Psoas muscle (tissue), 8 donors: ENCODE measurements at places on chromosomes 16 and 17. TPM values are rescaled to one million over a fixed set of nuclear protein-coding genes. Genes with fewer than 3 reads are reported as not detected.

- no peak for DNase-seq
Observed at GRCh38 chr16:14071576-14072271, 605 bp downstream of the MRTFB start.

- no peak for DNase-seq
Observed at GRCh38 chr17:31269578-31269983, 27.5 kb downstream of the OMG start.

- DNase-seq = no peak
Observed at GRCh38 chr16:87949071-87949744, 2.0 kb upstream of the BANP start.

GRCh38 chr16:49075709-49076108 lies 205.9 kb downstream of the CBLN1 start:
- no peak for DNase-seq

GRCh38 chr16:22624038-22624799 lies 113.5 kb downstream of the NPIPB5 start:
- no peak for DNase-seq

GRCh38 chr17:15648386-15648785 lies 28.9 kb upstream of the FBXW10B start:
- no peak for DNase-seq

DNA sequence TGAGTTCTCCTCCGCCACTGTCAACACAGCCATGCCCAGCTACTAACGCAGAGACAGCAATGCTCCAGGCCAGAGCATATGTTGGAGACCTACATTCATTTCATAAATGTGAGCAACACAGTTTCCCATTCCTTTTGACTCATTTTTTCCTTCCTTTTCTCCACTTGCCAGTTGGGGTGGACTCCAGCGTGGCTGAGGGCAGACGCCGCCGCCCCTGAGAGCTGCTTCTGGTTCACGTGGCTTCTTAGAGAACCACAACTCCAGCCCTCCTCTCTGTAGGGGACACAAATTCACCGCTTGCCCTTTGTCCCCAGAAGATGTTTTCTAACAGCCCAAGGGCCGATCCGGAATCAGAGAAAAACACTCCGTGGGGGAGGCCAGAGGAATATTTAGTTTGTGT lies 45.8 kb upstream of the ZCCHC14 start:
- DNase-seq = no peak

GRCh38 chr16:68973611-68974120 lies 130.3 kb downstream of the TANGO6 start:
- no peak for DNase-seq

Gene EVPLL
- total RNA-seq = not detected

DNA sequence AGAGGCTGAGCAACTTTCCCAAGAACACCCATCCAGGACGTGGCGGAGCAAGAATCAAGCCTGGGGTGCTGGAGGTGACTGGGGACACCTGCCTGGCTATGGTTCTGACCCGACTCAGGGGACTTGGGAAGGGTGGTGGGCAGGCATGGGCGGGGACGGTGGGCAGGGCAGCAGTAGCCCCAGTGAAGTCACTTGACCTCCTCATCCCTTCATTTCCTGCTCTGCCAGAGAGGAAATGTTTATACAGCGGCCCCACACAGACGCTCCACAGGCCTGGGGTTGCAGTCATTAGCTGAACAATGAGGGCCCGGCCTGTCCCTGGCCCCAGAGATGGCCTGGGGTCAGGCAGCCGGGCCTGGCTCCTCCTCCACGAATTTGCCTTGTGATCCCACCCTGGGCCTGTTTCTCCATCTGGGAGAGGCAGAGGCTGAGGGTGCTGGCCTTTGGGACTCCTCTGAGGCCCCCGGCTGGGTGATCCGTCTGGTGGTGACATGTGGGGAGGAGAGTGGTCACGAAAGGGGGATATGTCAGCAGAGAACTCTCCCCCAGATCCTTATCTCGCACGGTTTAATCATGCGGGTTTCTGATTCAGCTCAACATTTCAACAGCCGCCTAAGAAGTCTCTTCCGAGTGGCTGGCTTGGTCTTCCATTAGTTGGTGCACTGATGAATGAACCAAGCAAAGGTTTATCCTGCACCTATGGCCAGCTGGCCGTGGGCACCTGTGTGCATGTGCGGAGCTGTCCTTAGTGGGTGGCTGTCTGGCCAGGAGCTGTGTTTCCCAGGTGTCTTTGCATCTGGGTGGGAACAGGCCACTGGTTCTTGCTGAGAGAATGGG lies 175.9 kb downstream of the IRF8 start:
- DNase-seq = no peak

DNA sequence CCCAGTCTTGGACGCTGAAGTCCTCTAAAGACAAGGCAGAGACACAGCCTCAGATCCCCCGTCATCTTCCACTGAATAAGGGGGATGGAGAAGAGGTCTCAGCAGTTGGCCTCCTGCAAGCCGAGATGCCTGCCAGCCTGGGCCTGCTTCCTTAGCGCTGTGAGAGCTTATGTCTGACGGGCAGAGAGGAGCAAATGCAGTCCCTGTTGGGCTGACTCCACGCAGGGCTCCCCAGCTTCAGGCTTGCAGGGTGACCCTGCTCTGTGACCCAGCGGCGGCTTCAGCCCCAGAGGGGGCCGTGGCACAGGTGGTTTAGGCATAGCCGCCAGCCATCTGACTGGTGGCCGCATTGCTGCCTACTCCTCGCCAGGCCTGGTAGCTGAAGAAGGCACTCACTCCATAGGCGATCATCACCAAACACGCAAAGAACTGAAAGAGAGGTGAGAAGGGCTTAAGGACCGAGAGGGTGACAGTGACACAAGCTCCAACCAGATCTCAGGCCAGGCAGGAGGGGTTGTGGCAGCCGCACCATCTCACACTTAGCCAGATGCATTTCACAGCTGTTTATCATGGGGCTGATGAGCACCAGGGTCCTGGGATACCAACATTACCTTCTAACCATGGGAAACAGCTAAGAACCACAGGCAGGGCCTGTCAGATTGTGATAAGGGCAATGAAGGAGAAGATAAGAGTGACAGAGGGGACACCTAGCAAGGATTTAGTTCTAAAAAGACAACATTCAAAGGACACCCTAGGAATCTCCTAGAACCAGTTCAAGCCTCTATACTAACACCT lies 11.7 kb downstream of the ARL2BP start:
- no peak for DNase-seq

DNA sequence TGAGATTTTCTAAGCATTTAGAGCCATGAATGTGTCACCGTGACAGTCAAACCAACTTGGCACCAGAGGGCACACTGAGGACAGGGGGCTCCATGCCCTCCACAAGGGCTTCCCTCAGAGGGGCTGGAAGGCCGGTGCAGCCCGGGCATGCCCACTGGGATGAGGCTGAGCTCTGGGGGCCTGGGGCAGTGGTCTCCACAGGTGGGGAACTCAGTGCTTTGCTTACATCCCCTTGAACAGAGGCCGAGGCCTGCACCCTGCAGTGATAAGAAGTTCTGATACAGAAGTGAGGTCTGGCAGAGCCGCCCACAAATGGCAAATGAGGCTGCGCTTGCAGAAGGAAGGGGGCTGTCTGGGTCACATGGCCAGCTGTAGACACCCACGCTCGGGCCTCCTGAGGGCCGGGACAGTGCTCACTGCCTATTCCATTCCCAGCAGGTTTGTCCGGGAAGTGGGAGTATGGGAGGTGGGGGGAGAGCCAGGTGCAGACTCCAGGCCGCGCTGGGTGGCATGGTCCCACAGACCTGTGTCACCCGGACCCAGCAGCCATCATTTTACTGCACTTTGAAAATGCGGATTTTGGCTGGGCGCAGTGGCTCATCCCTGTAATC lies 116.8 kb upstream of the CREBBP start:
- DNase-seq = no peak

Gene TBC1D3I
- not detected for total RNA-seq

DNA sequence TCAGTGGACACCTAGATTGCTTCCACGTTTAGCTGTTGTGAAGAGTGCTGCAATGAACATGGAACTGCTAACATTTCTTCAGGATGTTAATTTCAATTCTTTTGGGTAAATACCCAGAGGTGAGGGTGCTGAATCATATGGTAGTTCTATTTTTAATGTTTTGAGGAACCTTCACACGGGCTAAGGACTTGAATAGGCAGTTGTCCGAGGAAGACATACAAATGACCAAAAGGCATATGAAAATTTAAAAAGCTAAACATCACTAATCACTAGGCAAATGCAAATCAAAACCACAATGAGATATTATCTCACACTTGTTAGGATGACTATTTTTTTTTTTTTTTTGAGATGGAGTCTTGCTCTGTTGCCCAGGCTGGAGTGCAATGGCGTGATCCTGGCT lies 173.3 kb downstream of the PRKCB start:
- DNase-seq = no peak

DNA sequence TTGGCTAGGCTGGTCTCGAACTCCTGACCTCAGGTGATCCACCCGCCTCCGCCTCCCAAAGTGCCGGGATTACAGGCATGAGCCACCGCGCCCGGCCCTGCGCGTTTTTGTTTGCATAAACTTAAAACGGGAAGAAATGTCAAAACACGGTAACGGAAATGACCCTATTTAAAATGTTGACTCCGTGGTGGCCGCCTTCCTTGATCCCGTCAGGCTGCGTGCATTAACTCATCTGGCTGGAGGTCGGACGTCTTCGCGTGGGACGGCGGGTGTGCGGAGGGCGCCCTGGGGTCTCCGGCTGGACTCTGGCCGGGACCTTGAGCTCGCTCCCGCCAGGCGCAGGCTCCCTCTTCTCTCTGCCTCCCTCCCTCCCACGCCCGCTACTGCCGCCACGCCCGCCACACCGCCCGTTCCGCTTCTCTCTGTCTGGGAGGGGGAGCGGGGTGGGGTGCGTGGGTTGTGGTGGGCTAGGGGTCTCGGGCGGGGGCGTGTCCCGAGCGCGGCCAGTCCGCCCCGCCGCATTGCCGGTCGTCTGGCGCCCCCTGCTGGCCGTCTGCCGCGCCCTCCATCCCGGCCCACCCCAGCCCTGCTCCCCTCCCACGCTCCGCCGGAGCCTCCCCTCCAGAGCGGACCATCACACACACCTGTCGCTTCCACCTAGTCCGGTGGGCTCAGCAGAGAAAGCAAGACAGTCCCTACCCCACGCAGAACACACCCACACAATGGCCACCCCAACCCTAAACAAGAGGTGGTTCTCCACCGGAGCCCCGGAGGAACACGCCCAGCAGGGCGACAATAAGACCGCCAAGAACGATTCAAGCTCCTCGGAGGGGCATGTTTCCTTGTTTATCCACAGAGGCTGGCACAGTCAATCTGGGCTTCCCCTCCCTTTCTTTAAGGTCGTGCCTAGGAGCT lies 1.2 kb upstream of the CCDC42 start:
- peak; percentile 72 for DNase-seq

DNA sequence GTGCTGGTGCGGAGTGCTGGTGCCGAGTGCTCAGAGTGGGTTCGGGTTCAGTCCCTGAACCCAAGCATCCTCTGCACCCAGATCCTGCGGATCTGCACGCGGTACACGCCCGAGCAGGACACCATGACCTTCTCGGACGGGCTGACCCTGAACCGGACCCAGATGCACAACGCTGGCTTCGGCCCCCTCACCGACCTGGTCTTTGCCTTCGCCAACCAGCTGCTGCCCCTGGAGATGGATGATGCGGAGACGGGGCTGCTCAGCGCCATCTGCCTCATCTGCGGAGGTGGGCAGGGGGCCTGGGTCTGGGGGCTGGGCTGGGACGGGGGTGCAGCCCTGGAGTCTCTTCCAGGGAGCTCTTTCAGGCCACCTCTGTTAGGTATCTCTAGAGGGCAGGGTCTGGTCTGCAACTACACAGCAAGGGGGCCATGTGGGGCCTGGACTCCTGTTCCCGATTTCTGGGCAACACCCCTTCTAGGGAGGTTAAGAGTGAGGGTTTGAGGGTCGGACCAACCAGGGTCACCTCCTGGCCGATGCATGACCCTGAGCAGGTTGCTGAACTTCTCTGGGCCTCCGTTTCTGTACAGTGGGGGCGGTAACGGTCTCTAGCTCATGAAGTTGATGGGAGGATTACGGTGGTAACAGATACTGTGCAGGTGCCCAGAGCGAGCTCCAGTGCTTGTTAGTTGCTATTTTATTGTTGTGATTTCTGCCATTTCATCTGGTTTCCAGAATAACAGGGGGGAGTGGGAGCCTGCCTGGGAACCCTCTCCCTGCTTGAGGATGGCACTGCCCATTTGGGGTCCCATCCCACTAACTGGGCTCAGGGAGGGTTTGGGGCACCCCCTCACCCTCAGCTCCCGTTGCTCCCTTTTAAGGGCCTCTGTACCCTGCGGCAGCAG lies 10.1 kb downstream of the GJD3 start:
- DNase-seq = no peak

Gene APOH
- total RNA-seq = not detected

Gene TOP2A
- total RNA-seq = 0.15 TPM

Gene RAMP2
- total RNA-seq = 15.4 TPM

Gene MRM1
- total RNA-seq = 8.9 TPM

GRCh38 chr16:11639925-11640899 lies 28.0 kb upstream of the SNN start:
- peak; percentile 89 for DNase-seq

- peak; percentile 98 for DNase-seq
Observed at GRCh38 chr17:57889892-57890856, 40.3 kb upstream of the MRPS23 start.

GRCh38 chr16:78553268-78554039 lies 454.0 kb downstream of the WWOX start:
- DNase-seq = no peak

DNA sequence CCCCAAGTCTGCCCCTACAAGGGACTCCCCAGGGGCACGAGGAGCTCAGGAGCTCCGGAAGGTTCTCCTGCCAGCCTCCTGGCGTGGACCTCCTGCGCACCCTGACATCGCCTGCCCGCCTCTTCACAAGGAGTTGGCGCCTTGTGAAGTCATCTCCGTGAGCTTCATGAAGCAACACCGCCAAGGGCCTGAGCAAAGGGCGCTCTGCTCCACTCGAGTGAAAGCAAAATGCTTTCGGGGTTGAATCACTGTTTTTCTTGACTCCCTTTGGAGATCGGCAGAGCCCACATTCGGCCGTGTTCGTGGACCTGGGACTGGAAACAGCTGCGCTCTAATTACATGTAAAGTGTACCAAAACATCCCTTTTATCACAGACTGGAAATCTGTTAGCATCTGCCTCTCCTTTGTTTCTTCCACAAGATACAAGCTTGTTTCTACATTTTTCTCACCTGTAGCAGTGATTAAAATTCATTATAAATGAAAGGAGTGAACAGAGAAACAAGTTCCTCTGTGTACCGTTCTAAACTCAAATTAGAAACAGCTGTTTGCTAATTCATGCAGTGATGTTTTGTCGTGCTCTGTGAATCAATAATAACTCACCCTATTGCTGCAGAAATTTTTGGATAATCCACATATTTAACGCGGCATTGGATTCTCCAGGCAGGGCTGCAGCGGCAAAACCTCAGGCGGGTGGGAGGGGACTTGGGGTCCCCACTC lies 203.3 kb downstream of the ZNF423 start:
- DNase-seq = peak; percentile 79
